ENCODE measurements at places on chromosomes 4 and X.

DNA sequence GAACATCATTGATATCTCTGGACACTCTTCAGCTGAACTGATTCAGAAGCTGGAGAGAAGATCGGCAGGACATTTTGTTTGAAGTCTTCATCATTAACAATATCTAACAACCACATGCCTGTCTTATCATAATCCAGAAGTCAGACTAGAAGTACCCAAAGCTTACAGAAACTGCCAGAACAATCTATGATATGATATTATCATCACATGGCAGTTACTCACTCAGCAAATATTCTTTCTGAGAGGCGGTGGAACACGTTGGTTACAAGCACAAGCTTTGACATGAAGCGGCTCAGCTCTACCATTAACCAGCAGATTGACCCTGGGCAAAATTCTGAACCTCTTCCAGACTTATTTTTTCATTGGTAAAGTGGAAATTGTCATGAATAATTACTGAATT is 69.4 kb upstream of the KIT start:
- DNase-seq, result no peak

DNA sequence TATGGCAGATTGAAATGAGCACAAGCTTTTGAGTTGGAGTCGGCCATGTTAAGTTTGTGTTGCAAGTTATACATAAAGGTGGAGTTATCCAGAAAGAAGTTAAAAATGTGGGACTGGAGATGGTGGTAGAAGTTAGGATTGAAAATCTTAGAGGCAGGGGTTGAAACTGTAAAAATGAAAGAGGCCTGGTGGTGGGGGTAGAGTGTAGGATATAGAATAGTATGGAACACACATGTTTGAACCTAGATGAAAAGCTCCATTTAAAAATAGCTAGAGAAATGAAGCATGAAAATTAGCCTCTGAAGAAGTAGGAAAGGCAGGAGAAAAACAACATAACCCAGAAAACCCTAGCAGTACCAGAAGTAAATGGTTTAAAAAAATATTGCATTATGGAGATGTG is 131.8 kb upstream of the ENPEP start:
- DNase-seq, result peak; percentile 10

- peak; percentile 36 for DNase-seq
Measured at GRCh38 chr4:138910195-138910913, 105.2 kb upstream of the NOCT start.

GRCh38 chr4:141467225-141467624 is 169.2 kb upstream of the IL15 start:
- no peak for DNase-seq

GRCh38 chr4:21688596-21689265 is 259.8 kb downstream of the KCNIP4 start:
- no peak for DNase-seq

GRCh38 chr4:76624241-76624681 is 189.2 kb downstream of the SHROOM3 start:
- peak; percentile 86 for DNase-seq

GRCh38 chrX:17527922-17528321 is 152.9 kb downstream of the NHS start:
- no peak for DNase-seq

GRCh38 chr4:156052116-156052515 is 98.5 kb upstream of the CTSO start:
- no peak for DNase-seq

GRCh38 chr4:108264693-108265092 is 96.0 kb upstream of the LEF1 start:
- no peak for DNase-seq

GRCh38 chr4:101475246-101475645 is 127.9 kb upstream of the PPP3CA start:
- no peak for DNase-seq

DNA sequence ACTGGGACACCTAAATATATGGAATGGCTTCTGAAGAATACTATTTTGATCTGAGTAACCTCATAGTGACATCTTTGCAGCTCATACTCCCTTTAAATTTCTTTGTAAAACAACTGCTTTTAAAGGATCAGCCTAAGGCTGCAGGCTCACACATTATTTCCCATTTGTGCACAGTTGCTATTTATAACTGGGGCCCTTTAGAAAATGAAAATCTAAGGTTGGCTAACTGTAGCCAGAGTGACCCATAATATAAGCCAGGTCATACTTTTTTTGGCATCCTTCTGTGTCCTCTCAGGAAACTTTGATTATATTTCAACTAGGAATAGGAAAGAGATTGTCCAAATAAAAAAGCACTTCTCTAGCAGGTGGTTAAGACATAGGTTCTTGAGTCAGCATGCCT is 123.6 kb upstream of the RASGEF1B start:
- DNase-seq, result no peak

- no peak for DNase-seq
Measured at GRCh38 chr4:168713253-168713652, 216.4 kb downstream of the PALLD start.

- no peak for DNase-seq
Measured at GRCh38 chrX:105167233-105167632, 53.3 kb downstream of the TEX13A start.

- DNase-seq, result peak; percentile 57
Measured at GRCh38 chr4:42142591-42142990, 9.9 kb downstream of the BEND4 start.

DNA sequence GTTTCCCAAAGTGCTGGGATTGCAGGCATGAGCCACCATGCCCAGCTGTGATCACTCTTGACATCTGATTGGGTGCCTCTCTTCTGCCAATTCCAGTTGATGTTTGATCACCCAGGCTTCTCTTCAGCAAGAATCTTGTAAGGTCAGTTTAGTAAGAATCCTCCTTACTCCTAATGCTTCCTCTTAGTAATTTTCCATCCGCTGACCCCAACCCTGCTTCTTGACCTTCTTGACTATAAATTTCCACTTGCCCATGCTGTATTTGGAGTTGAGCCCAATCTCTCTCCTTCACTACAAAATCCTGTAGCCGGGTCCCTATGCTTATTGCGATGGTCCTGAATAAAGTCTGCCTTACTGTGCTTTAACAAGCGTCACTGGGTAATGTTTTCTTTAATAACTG is 75.4 kb downstream of the DDIT4L start:
- DNase-seq, result no peak

DNA sequence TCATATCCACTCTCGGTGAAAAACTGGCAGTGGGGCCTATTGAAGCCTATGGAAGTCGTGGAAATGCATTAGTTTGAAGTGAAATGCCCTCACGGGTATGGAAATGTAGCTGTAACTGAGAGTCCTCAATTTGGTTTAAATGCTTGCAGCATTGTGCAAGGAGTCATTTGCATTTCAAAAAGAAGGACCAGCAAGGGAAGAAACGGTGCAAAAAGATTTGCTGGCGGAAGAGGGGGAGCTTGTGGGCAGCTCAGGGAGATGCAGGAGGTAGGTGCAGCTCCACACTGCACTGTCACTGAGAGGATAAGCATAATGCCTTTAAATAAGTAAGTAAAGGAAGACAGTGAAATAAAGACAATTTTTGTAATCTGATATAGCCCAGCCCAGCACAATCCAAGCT is 400.4 kb upstream of the DIPK2B start:
- DNase-seq, result no peak

- peak; percentile 10 for DNase-seq
Measured at GRCh38 chr4:163680386-163681098, 186.1 kb downstream of the TMA16 start.

GRCh38 chr4:172553216-172553615 is 615.4 kb upstream of the GALNT7 start:
- DNase-seq, result no peak

DNA sequence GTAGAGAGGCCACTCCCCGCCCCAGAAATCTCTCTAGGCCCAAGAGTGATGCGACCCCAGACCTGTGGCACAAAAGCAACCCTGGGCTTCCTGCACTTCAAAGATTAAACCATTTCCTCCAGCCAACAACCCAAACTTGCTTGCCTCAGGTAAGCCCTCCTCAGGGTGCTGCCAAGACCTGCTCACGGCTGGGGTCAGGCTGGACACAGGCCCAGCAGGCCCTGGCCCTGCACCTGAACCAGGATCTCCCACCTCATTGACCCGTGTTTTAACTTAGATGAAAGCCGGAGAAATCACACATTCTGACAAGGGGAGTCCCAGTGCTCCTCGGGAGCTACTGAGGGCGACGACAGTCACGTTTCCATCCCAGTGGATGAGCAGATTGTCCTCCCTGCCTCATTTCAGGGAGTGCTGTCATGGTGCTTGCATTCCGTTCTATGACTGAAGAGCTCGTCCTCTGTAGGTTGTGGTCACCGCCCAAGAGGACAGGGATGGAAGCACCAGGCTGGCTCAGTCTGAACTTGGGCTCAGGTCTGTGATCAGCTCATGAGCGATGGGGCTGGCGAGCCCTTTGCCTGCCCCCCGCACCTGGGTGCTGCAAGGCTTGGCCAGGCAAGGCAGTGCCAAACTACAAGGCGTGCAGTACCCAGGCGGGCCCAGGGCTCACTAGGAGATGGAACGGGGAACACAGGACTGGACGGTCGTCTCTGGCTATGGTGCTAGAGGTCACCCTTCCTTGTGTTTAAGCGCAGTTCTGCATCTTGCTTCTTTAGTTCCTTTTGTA is 25.9 kb downstream of the WDR1 start:
- no peak for DNase-seq

DNA sequence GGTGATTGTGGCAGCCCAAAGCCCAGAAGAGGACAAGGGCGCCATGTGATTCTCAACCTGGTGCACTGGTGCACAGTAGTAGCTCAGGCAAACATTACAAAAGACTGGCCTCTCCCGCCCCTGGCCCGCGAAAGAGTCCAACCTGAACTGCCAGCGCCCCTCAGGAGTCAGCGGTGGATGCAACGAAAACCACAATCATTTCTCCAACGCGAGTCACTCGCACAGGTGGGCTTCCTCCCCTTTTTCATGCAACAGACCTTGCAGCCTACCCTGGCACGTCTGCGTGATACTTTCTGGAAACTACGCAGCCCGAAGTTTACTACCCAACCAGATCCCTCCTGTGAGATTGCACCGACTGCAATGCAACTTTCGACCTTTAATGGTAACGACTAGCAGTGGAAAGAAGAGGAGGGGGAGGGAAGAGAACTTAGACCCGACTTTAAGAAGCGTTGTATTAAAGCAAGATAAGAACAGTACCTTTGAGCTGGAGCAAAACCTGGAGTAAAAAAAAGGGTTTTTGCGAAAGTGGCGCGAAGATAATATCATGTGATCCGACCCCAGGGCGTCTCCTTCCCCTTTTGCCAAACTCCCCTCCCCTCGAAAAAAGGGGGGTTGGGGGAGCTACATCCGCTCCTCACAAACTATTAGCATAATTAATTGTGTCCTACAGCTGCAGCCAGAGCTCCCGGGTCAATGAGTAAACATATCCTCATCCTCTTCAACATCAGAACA is 63.3 kb upstream of the CCDC160 start:
- no peak for DNase-seq

DNA sequence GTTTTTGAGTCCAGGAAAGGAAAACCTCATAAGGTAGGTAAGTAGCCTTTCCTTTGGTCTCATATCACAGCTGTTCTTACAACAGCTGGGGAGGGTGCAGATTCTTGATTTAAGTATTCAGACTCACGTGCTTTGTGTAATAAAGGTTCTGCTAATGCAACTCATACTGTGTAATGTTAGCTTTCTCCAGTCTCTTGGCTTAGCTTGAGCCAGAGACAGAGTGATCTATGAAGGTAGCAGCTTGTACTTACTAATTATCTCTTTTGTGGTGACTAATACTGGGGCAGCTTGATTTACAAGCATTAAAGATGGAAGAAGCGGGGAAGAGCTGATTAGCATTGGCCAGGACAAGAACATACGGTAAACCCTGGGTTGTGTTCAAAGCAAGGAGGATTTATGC is 80.3 kb downstream of the LNX1 start:
- no peak for DNase-seq

DNA sequence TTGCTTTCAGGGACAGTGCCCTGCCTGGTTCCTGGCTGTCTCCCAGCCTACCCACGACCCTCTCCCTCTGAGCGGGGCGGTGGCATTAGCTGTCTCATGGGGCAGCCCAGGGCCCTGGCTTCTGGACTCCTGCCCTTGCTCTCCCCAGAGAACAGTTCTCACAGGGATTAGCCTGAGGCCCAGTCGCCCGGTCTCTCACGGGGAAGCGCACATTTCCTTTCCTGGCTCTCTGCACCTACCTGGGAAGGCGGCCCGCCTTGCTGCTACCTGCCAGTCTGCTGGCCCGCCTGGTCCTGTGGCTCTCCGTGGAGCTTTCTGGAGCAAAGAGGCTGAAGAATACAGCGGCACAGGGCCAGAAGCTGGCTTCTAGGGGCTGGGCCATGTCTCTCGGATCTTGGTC is 128.4 kb downstream of the FHDC1 start:
- no peak for DNase-seq

- DNase-seq, result no peak
Measured at GRCh38 chr4:159722052-159722451, 619.2 kb downstream of the RAPGEF2 start.

GRCh38 chr4:42313872-42314271 is 83.4 kb upstream of the SHISA3 start:
- no peak for DNase-seq

DNA sequence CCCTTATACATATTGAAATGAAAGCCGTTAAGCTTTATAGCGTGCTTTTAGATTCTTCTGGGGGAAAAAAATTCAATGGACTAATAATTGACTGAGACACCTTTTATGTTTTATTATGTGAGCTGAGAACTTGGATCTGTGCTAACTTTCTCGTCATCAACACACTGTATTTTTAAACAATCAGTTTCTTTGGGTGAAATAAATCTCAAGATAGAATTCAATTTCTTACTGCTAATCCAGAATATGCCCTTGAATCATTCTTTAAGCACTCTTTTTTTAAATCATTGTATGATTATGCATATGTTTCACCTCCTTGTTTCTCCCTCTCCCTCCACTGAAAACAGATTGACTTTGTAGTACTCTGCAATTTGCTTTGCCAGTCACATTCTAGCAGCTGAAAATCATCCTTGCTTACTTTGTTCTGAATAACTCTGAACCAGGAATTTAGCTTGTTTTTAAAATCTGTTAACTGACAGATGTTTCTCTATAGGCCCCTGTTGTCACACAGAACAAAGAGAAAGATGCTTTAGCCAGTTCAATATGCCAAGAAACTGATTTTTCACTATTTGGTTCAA is 81.5 kb downstream of the SLIT2 start:
- DNase-seq, result no peak

DNA sequence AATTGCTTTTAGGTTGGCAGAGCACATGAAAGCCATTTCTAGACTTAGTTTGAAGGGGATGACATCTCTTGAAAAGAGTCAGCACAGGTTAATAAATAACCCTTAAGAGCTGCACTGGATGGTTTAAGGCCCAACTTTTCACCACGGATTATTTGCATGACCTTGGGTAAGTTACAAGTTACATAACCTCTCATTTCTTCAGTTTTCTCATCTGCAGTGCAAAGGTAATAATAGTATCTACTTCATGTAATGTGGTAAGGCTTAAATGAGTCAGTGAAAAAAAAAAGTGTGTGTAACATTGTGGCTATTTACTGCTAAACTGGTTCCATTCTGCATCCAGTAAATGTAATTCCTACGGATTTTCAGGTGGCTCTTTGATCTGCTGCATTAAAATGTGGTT is 715.8 kb downstream of the CCSER1 start:
- DNase-seq, result no peak

DNA sequence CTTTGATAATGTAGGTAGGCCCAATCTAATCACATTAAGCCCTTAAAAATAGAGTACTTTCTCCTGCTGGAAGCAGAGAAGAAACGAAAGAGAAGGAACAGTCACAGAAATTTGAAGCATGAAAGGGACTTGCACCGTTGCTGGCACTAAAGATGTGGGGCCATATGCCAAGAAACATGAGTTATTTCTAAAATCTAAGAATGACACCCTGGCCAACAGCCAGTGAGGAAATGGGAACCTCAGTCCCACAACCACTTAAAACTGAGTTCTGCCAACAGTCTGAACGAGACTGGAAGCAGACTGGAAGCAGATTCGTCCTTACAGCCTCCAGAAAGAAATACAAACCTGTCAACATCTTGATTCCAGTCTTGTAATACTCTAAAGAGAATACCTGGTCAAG is 70.1 kb downstream of the CENPC start:
- no peak for DNase-seq
